ENCODE measurements at places on chromosomes 5 and 9. TPM values are rescaled to one million over a fixed set of nuclear protein-coding genes. Genes with fewer than 3 reads are reported as not detected.

DNA sequence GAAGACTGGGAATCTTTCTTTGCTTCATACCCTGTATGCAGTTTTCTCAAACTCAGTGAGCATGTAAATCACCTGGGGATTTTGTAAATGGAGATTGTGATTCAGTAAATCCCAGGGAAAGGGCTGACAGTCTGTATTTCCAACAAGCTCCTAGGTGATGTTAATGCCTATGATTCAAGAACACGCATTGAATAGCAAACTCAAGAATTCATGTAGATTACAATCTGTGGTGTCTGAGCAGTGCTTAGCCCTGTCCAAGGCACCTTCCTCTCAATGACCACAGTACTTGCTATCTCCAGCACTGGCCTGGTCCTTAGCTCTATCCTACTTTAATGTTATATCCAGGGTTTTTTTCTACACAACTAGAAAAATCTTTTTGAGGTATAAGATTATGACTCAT, 721.4 kb upstream of the MEF2C start:
- no peak for DNase-seq

- no peak for DNase-seq
Observed at GRCh38 chr9:94990897-94991561, 264.5 kb downstream of the AOPEP start.

DNA sequence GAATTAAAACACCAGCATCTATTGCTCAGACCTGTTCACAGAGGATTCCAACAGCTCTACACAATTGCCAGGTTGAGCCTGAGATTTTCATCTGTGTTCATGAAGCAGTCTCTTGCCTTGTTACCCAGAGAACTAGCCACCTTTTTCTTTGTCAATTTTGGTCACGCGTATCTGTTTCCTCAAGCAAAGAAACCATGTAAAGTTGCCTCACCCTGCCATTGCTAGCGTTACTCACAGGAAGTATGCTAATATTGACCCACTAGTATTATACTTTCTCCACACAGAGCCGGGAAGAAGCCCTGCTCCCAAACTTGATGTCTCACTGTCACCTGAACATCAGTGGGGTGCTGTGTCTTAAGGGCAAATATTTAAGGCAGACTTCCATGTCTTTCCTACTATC, 168.5 kb downstream of the PLPPR1 start:
- no peak for DNase-seq

The NOL6 gene
- 24.0 TPM for polyA plus RNA-seq

The PCDHB16 gene
- polyA plus RNA-seq = 3.5 TPM

- DNase-seq = no peak
Observed at GRCh38 chr5:139634541-139634940, 13.6 kb upstream of the CXXC5 start.

DNA sequence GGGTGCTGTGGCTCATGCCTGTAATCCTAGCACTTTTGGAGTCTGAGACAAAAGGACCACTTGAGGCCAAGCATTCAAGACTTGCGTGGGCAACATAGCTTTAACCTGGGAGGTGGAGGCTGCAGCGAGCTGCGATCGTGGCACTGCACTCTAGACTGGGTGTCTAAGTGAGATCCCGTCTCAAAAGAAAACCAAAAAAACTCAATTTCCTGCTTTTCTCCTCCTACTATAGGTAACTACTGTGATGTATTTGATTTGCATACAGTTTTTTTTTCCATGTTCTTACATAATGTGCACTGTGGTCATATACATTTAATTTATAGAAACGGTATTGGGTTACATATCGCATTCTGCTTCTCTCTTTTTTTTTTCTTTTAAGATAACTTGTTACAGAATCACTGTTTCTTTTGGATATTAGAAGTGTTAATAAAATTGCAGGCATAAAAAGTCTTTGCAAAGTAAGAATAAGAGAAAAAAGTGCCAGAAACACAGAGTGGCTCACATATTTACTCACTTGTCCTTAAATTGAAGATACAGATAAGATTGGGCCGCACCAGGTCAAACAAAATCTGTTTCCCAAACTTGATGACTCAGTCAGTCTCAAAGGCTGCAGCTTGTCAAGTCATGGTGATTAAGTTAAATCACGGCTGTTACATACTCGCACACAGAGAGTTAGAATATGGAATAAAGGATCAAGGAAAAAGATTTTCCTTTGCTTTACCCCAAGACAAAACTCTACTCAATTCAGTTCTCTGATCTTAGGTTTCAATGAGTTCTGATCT, 2.0 kb upstream of the PTGR1 start:
- no peak for DNase-seq

The CENPP gene
- polyA plus RNA-seq = 5.2 TPM

The LAMC3 gene
- polyA plus RNA-seq = 29.8 TPM

GRCh38 chr9:121196389-121196788, 5.3 kb downstream of the RAB14 start:
- no peak for DNase-seq

The CENPH gene
- polyA plus RNA-seq = 29.9 TPM

DNA sequence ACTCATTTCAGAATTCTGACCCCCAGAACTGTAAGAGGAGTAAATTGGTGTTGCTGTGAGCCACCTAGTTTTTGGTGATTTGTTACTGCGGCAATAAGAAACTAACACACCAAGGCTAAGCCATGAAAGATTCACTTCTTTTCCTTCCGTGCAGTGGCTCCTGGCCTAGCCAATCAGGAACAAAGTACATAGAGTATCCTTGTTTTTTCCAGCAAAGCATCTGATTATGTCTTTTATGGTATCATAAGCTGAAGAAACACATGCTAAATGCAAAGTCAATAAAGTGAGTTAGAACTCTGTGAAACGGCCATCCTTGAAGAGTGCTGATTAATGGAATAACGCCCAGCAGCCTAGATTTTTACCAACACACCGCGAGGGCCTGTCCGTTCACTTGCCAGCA, 11.4 kb downstream of the RNF130 start:
- DNase-seq = no peak

DNA sequence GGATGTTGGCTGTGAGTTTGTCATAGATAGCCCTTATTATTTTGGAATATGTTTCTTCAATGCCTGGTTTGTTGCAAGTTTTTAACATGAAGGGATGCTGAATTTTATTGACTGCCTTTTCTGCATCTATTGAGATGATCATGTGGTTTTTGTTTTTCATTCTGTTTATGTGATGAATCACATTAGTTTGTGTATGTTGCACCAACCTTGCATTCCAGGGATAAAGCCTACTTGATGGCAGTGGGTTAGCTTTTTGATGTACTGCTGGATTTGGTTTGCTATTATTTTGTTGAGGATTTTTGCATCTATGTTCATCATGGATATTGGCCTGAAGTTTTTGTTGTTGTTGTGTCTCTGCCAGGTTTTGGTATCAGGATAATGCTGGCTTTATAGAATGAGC, 225.6 kb downstream of the PCSK1 start:
- no peak for DNase-seq

DNA sequence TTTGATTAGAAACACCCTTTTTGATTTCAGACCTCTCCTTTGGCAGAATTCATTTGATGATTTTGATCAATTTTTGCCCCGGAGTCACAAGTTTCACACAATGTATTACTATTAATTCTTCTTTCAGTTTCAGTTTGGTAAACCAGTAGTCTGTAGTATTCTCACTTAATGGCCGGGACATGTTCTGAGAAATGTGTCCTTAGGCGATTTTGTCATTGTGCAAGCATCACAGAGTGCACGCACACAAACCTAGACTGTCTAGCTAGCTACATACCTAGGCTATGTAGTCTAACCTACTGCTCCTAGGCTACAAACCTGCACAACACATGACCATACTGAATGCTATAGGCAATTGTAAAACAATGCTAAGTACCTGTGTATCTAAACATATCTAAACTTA, 662.5 kb downstream of the IRX1 start:
- no peak for DNase-seq

The P4HA2 gene
- 29.6 TPM for polyA plus RNA-seq

The SEMA5A gene
- 41.6 TPM for polyA plus RNA-seq

- DNase-seq = no peak
Observed at GRCh38 chr5:449151-449550, 6.2 kb downstream of the EXOC3 start.

The PCDHA6 gene
- polyA plus RNA-seq = 0.44 TPM

GRCh38 chr5:172707285-172708182, 63.5 kb downstream of the DUSP1 start:
- DNase-seq = no peak

GRCh38 chr5:161302559-161302958, 244.0 kb downstream of the GABRB2 start:
- DNase-seq = peak; percentile 15

The C5orf52 gene
- not detected for polyA plus RNA-seq

The KIF3A gene
- polyA plus RNA-seq = 21.2 TPM

The SH3PXD2B gene
- polyA plus RNA-seq = 34.8 TPM

The GPRIN1 gene
- 2.1 TPM for polyA plus RNA-seq

- DNase-seq = no peak
Observed at GRCh38 chr5:111836426-111836825, 79.4 kb upstream of the NREP start.

All from right renal pelvis (tissue), 4 donors.